ENCODE measurements at places on chromosomes 5 and 9. TPM values are rescaled to one million over a fixed set of nuclear protein-coding genes. Genes with fewer than 3 reads are reported as not detected.

- DNase-seq: no peak
Observed at GRCh38 chr5:135437422-135437795, 9.7 kb downstream of the DCANP1 start.

- no peak for DNase-seq
Observed at GRCh38 chr5:16732356-16732755, 115.6 kb upstream of the RETREG1 start.

DNA sequence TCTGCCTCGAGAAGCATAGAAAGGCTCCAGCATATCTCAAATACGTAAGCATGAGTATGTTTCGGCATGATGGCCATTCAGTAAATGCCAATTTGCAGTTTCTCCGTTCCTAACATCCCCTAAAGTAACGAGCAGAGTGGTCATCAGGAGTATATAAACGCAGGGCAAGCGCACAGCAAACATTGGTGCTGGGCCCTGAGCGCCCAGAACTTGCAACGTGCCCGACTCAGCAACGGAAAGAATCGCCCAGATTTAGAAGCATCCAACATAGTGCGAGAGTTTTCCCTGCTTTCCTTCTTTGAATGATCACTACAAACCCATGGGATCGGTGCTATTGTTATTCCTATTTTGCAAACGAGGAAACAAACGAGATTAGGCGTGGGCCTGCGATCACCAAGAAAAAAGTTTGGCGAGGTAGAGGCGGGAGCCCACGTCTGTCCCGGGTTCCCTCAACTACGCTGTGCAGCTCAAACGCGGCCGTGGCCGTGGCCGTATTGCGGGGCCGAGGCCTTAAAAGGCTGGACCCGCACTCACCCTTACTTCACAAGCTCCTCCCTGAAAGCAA is 505 bp downstream of the RPS14 start:
- DNase-seq: no peak

- DNase-seq: no peak
Observed at GRCh38 chr9:95447660-95448420, 68.9 kb downstream of the PTCH1 start.

IFNA2 gene
- not detected for total RNA-seq

- DNase-seq: no peak
Observed at GRCh38 chr5:158720281-158720680, 379.4 kb downstream of the EBF1 start.

DNA sequence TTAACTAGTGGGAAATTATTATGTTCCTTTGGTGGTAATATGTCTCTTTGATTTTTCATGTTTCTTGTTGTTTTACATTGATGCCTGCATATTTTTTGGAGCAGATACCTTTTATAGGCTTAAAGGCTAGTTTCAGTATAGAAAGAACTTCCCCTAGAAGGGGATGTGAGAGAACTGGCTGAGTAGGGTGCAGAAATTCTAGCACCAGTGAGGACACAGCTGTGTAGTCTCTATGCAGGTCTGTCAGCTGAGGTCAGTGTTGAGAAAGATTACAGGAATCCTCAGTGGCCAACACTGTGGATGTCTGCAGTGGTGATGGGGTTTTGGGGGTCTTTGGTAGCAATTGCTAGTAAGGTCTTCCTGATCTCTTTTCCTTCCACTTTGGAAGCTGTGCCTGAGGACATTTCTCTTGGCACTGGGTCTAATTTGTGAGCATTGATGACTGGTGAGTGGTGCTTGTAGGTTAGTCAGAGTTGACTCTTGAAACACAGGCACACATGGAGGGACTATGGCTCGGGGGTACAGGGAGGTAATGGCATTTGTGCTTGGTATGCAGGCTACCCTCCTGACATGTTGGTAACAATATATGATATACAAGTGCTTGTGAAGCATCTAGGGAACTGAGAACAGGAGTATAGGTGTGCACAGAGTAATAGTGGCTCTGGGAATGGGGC is 221.4 kb downstream of the SPATA31D1 start:
- no peak for DNase-seq

All from activated B cell treated with CpG ODN at 0.5 μM for 24 hours (primary cell).